ENCODE measurements at places on chromosomes 3 and 15. TPM values are rescaled to one million over a fixed set of nuclear protein-coding genes. Genes with fewer than 3 reads are reported as not detected.
A peak's percentile ranks its signal among the peaks of the same experiment; 100 is the strongest.

GRCh38 chr3:178421069-178421468, 115.2 kb upstream of the KCNMB2 start:
- H3K4me3 ChIP-seq: no peak overlapping the region
- no peaks in the 10 kb centered on the region for H3K36me3 ChIP-seq
- H3K27ac ChIP-seq: no peak overlapping the region
- H3K27me3 ChIP-seq: peaks cover 18% of the 10 kb centered on the region
- no peak for DNase-seq

The PLCB2 gene
- total RNA-seq: 90.4 TPM

The LIPH gene
- total RNA-seq: not detected

GRCh38 chr15:60184579-60184978, 180.5 kb downstream of the FOXB1 start:
- H3K27ac ChIP-seq: no peak overlapping the region
- no peak for DNase-seq
- no peak overlapping the region for H3K4me3 ChIP-seq
- H3K27me3 ChIP-seq: peaks cover 47% of the 10 kb centered on the region

DNA sequence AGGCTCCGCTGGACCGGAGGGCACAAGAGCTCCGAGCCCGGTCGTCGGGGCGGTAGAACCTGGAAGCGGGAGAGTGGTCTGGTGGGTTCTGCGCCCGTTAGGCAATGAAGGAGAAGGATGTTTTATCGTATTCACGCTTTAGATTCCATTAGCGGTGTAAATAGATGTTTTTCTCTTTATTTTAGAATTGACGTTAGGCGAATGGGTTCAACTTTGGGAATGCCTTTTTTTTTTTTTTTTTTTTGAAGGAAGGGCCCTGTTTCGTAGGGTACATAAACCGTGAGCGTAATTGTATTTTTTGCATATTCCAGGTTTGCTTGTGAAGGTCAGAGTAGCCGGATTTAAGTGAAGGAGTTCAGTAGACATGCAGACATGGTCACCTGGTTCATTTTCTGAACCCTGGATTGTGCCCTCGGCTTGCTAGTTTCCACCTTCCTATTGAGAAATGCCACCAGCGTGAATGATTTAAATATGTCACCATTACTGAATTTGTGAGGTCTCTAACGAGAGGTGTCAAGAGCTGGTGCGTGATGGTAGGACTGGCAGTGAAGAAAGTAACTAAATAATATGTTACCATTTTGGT, 808 bp downstream of the RBM6 start:
- peak overlapping the region; percentile 91 for H3K4me3 ChIP-seq
- H3K36me3 ChIP-seq: peaks cover 4% of the 10 kb centered on the region
- H3K27me3 ChIP-seq: no peaks in the 10 kb centered on the region
- H3K4me1 ChIP-seq: peaks cover 28% of the 10 kb centered on the region
- DNase-seq: no peak
- H3K27ac ChIP-seq: peak overlapping the region; percentile 89
